ENCODE measurements at places on chromosomes 7 and 10.
A peak's percentile ranks its signal among the peaks of the same experiment; 100 is the strongest.

DNA sequence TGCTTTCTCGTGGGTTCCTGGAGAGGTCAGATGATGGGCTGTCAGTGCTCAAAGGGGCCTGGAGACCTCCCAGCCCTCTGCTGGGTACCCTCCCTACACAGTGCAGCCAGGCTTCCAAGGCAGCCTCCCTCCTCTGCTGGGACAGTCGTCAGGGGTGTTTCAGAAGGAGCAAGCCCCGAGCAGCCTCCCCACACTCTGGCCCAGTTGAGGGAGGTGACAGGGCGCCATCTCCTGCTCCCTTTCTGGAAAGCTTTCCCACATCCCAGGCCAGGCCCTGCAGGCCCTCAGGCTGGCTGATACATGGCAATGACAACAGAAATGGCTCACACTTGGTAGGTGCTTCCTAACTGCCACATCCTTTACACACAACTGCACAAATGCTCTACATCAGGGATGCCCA lies 32.1 kb downstream of the KCNMA1 start:
- no peak for DNase-seq

DNA sequence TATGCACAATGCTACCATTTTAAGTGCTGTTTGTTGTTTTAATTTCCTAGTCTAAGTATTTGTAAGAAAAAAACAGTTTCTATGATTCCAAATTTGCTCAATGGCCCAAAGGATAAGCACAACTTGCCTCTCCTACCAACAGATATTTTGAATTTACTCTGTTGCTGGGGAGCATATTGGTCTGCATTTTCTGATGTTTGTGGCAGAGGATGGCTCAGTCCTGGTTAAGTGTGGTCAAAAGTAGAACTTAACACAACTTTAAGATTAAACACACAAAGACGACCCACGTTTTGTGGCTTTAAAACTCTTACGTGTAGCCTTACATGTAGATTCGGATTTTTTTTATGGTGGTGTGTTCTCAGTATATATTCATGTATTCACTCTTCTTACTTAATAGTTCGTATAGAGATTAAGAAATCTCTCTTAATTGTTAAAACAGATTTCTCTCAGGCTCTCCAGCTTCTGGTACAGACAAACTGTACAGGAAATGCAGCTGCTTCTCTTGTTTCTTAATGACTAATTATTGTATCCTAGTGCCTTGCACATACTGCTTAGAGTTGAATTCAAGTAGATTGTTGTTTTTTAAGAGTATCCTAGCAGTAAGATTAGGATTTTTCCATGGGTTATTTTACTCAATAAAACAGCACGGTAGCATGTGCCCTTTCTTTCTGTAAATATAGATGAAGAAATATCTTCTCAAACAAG lies 86.2 kb downstream of the GPR85 start:
- no peak for DNase-seq

GRCh38 chr7:15914611-15915010 lies 228.1 kb upstream of the MEOX2 start:
- DNase-seq: no peak

GRCh38 chr10:131726076-131726880 lies 174.5 kb upstream of the PPP2R2D start:
- DNase-seq: peak; percentile 68

- no peak for DNase-seq
These were observed 5.1 kb downstream of the ITPRIP start for GRCh38 chr10:104333032-104333727.

DNA sequence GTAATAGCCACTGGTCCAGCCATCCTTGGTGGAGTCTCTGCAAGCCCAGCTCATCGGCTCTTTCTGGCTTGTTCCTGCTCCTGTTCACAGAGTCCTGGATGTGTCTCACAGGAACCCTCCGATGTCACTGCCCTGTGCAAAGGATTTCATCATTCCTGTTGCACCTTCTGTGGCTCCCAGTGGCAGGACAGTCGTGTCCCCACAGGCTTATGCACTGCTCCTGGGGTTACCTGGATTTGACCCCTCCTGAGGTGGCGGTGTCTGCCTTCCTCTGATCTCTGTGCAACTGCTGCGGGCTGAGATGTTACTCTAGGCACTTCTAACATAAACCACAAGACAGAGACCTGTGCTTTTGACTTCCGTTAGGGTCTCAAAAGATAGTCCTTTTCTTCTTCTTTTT lies 30.6 kb downstream of the APBB1IP start:
- DNase-seq: no peak

DNA sequence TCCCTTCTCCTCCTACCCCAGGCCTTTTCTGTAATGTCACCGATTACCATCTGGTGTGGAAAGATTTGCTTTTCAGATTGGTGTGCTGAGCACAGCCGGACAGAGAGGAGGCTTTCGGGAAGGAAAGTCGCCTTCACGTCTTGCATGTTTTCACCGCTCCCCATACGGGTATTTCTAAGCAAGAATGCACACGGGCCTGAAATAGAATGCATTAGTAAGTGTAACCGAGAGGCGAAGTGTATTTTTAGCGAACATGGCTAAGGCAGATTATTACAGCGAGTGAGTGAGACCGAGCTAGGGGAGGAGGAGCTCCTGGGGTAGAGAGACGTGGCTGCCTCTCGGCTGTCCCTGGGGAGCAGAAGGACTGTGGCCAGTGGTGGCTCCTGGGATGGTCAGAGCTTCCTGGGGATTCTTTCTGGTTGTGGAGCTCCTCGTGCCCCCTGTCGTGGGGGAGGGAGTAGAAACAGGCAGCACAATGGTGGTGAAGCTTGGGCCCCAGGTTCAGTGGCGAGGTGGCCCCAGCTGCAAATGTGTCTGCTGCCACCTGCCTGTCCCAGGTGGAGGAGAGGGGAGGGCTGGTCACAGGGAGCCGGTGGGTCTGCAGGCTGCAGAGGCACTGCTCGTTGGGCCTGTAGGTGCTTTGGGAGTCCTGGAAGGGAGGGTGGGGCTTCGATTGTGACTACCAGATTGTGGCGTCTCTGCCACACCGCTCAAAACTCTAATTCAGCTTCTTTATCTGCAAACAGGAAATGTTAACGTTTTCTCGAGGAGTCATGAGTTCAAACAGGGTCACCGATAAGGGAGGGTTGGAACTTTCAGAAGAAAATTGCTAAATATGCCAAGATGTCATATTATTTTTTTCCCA lies 135.8 kb downstream of the CAMK1D start:
- no peak for DNase-seq

- peak; percentile 17 for DNase-seq
These were observed at the start of gene COL26A1 for GRCh38 chr7:101362334-101363195. Gene COL26A1, plus strand, starts transcription at chr7:101362875. Its CDS starts 158 bp downstream, at chr7:101363033.

GRCh38 chr10:420154-421121 lies 269.0 kb downstream of the DIP2C start:
- DNase-seq: no peak

GRCh38 chr7:122676466-122676865 lies 22.5 kb downstream of the RNF133 start:
- DNase-seq: no peak

DNA sequence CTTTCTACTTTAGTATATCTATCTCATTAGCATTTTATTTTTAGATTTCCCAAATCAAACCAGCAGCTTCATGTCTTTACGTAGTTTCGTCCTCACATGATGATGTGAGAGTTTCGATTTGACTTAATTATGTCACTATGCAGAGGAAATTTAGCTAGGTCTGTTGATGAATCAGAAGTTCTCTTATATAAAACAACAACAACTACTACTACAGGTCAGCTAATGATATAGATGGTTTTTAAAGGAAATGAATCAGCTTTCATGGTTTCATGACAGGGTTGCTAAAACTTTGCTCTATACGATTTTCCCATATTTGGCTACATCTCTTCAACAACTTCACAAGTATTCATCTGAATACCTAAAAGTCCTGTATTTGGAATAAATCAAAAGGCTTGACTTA lies 28.6 kb downstream of the JAZF1 start:
- DNase-seq: no peak

GRCh38 chr10:118034791-118035261 lies 11.9 kb downstream of the RAB11FIP2 start:
- DNase-seq: no peak

All from psoas muscle (tissue), 8 donors.